ENCODE measurements at places on chromosomes 1 and 21.

DNA sequence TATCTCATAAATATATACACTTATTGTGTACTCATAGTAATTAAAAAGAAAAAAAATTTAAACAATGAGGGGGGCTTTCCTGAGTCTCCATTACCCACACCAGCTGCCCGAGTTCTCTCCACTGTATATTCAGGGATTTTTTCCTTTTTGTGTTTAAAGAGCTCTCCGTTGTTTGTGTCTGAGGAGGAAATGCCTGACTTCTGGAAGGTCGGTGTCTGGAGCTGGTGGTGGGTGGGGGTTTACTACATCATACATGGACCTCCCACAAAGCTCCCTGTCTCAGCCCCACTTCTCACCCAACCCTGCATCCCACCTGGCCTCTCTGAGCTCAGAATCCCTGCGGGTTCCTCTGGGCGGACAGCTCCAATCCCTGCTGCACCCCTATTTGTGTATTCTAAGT lies 64.1 kb upstream of the ETV3 start:
- DNase-seq: no peak

DNA sequence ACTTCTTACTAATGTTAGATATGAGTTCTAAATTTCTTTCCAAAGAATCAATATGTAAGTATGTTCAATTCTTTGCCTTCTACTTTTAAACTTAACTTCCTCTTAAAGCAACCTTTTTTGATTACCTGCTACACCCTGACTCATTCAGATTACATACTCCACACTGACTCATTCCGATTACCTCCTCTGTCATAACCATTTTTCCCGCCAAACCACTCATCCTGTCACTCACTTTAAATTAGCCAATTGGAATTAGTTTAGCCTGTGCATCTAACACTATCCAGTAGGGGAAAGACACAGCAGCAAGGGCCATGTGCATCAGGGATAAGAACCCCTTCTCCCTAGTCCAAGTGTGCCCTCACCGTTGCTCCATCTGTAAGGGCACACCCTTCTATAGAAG lies 815.5 kb downstream of the BRINP3 start:
- no peak for DNase-seq

DNA sequence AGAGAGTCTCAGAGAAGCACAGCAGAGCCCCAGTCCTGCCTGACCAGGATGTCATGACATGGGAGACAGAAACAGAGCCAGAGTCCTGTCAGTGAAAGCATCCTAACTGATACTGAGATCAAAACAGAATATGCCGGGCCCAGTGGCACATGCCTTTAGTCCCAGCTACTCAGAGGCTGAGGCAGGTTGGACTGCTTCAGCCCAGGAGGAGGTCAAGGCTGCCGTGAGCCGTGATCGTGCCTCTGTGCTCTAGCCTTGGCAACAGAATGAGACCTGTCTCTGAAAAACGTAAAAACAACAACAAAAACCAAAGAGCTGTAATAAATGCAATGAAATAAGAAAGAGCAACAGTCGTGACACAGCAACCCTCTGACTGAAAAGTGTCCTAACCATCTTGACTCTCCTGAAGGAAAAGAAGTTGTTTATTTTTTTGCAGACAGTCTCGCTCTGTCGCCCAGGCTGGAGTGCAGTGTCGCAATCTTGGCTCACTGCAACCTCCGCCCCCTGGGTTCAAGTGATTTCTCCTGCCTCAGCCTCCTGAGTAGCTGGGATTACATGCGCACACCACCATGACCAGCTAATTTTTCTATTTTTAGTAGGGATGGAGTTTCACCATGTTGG lies 189.2 kb downstream of the SLC45A1 start:
- DNase-seq: no peak

GRCh38 chr1:96683931-96684330 lies 37.7 kb upstream of the PTBP2 start:
- no peak for DNase-seq

DNA sequence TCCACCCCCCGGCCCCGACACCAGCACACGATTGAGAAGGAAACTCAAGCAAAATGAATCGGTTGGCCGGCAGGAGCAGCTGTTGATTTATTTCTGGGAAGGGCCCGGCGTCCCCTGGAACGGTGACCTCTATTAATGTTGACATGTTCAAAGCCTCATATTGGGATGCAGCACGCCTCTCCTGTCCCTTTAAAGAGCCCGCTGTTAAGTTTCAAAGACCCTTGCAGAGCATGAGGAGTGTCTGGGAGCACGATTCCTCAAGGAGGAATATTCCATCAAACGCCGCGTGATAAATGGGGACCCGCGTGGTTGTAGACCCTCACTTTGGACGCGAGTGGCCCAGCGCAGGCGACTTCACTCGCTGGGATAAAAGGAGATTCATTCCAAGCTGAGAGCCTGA lies 21.5 kb upstream of the ACTL8 start:
- no peak for DNase-seq
